ENCODE measurements at places on chromosomes 5 and 9.
A peak's percentile ranks its signal among the peaks of the same experiment; 100 is the strongest.

GRCh38 chr9:385818-386398, 171.2 kb downstream of the DOCK8 start:
- peak; percentile 56 for DNase-seq

DNA sequence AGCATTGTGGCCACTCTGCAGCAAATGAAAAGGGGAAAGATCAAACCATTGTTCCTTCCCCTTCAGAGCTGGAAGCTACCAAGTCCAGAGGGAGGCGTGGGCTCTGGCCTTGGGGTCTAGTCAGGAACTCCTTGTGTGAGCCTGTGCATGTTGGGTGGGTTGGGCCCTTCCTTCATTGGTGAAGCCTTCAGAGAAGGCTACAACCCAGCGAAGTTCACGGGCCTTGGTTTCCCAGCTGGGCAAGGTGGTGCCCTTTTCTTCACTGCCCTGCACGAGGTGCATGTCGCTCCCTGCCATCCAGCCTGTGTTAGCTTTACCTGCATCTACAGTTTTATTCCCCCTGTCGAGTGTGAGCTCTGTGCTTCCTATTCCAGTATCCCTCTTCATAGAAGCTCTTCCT, 84.7 kb downstream of the ZNF618 start:
- no peak for DNase-seq

DNA sequence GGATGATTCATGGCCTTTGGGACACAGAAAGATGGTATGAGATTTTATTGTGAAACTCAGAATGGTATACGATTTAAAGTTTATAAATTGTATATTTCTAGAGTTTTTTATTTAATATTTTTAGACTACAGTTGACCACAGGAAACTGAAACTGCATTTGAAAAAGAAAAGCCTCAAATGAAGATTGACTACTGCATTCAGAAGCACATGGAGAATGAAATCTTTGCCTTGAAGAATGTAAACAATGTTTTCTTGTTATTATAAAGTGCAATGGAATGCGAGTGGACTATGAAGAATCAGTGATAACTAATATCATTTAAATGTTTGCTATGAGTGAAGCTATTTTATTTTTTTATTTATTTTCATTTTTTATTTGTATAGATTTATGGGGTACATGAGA, 169.1 kb upstream of the CDH18 start:
- no peak for DNase-seq

- DNase-seq, result no peak
Measured at GRCh38 chr9:109901201-109901600, 121.2 kb downstream of the PALM2AKAP2 start.

DNA sequence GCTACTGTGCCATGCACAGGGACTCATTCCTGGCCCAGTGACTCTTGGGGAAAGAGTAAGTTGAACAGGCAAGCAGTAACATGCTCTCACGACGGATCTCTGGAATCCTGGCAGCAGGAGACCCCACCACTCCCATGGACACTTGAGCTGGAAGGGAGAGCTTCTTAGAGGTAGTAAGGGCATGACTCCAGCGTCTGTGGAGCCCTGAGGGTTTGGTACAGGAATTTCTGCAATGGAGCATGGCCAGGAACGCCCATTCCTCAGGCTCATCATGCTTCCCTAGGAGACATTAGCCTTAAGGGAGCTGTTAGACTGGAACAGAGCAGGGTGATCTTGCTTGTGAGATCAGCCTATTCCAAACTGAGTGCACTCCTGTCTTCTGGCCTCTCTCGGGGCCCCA, 212.9 kb downstream of the MAT2B start:
- DNase-seq, result no peak

DNA sequence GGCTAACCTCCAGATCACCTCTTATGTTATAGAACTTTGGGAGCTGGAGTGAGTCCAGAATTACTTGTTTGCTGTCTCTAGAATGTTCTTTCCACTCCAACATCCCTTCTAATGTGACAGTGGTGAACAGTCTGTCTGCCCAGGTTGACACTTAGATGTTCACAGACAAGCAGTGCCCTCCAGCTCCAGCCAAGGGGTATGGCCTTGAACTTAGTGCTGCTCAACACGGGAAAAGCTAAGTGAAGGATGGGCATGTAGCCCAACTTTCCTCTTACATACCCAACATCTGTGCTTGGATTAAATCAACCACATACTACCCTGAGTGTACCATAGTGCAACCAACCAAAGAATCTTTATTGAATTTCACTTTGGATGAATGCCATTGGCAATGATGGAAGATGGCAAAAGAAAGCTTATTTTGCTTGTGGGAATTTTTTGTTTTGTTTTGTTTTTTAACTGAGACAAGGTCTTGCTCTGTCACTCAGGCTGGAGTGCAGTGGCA, 201.2 kb downstream of the NXNL2 start:
- no peak for DNase-seq

DNA sequence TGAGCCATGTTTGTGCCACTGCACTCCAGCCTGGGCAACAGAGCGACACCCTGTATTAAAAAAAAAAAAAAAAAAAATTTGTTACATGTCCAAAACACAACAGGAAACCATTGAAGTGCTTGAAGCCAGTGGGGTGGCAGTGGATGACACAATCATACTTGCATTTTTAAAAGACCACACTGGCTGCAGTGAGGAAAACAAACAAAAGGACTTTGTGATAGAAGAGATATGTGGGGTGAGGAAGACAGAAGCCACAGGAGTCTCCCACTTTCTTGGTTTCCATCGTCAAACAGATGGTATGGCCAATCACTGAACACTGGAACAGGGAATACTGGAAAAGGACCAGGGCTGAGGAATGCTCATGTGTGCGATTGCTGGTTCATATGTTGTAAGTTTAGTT, 20.9 kb upstream of the COMMD10 start:
- no peak for DNase-seq

DNA sequence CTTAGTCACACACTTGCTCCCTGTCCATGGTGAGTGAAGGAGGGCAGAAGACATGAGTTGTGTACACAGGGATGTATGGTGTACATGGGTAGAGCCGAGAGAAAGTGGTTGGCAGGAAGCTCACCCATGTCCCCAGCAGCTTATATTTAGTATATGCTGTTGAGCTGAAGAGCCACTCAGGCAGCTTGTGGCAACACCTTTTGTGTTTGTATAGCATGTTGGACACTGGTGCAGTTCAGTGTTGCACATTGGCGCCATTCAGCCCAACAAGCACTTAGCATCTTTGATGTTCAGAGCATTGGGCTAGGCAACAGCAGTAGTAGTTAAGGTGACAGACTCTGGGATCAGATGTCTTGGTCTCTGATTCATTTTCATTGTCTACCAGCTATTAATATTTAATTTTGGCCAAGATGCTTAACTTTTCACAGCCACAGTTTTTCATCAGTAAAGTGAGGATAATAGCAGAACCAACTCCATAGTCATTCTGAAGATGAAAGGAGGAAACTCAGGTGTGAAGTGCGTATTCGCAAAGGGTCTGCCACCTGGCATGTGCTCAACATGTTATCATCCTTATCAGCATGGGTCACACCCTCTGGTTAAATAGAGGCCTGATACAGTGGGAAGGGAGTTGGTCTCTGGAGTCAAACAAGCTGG, 184.8 kb downstream of the NR3C1 start:
- no peak for DNase-seq

DNA sequence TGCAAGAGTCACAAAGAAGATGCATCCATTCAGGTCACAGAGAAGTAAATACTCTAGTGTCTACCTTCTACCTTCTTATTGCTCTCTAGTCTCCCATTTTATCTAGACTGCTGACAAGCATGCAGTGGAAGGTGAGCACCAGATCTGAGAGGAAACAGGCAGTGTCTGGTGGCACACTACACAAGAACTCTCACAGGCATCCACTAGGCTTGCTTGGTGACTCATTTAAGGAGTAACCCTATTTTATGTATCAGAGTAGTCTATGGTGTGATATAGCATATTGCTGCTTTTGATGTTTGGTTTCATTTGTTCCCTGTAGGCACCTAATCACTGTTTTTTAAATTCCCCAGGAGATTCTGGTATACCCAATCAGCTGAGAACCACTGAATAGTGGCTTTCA, 1.6 kb upstream of the THBS4 start:
- no peak for DNase-seq

GRCh38 chr9:27991221-27991620, 417.9 kb upstream of the C9orf72 start:
- DNase-seq, result no peak

DNA sequence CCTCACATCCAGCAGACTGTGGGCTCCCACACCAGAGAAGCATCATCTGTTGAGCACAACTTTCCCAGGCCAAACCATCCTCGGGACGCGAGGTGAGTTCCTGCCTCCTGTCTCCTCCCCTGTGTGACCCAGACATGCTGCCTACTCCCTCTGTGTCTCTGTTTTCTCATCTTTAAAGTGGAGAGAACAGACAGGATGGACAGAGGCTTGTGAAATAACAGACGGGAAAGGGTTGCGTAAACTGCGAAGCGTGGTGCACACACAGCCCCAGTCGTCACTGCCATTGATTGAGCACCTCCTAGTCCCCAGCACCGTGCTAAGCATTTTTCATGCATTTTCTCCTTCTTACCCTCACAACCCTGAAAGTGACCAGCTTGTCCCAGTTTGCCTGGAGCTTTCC, 52.1 kb upstream of the LMX1B start:
- no peak for DNase-seq

DNA sequence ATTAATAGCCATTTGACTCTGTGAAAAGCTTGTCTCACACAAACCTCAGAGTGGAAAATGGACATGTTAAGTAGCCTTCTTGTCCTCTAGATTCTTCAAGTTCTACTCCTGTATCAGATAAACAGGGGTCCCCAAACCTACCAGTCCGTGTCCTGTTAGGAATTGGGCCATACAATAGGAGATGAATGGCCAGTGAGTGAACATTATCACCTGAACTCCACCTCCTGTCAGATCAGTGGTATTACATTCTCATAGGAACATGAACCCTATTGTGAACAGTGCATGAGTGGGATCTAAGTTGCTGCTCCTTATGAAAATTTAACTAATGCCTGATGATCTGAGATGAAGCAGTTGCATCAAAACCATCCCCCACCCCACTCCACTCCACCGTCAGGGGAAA, 136.3 kb downstream of the TMEM232 start:
- no peak for DNase-seq

- no peak for DNase-seq
Measured at GRCh38 chr5:130278136-130278535, 373.9 kb downstream of the CHSY3 start.

DNA sequence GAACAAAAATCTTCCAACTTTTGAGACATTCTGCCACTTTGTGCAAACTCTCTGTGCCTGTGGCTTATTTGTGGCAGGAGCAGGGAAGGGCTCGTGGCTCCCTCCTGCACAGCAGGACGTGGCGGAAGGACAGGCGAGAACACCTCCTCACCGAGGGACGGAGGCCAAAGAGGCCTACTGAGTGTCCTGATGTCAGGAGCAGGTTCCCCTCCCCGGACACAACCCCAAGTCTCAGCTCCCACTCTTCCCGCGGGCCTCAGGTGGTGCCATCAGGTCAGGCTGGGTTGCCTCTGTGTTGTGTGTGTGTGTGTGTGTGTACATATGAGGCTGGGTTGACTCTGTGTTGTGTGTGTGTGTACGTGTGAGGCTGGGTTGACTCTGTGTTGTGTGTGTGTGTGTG, 136.8 kb upstream of the LPCAT1 start:
- no peak for DNase-seq

Measured in right renal pelvis (tissue), 4 donors.